Fibroblast of skin of scalp (primary cell): ENCODE measurements at places on chromosomes 2 and 18.

- DNase-seq, result no peak
These were observed 5.9 kb upstream of the ANKRD39 start for GRCh38 chr2:96863575-96864342.

DNA sequence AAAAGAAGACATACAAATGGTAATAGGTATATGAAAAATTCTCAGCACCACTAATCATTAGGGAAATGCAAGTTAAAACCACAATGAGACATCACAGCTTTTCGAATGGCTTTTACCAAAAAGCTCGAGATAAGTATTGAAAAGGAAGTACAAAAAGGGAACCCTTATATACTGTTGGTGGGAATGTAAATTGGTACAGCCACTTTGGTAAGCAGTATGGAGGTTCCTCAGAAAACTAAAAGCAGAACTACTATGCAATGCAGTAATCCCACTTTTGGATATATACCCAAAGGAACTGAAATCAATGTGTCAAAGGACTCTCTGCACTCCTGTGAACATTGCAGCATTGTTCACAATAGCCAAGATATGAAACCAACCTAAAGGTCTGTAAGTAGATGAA, 107.5 kb upstream of the SPATS2L start:
- DNase-seq, result no peak

GRCh38 chr2:101625387-101625786, 72.1 kb upstream of the MAP4K4 start:
- DNase-seq, result no peak

GRCh38 chr2:3355951-3356569, 21.6 kb downstream of the EIPR1 start:
- no peak for DNase-seq
